ENCODE measurements at places on chromosomes 6 and 20.

DNA sequence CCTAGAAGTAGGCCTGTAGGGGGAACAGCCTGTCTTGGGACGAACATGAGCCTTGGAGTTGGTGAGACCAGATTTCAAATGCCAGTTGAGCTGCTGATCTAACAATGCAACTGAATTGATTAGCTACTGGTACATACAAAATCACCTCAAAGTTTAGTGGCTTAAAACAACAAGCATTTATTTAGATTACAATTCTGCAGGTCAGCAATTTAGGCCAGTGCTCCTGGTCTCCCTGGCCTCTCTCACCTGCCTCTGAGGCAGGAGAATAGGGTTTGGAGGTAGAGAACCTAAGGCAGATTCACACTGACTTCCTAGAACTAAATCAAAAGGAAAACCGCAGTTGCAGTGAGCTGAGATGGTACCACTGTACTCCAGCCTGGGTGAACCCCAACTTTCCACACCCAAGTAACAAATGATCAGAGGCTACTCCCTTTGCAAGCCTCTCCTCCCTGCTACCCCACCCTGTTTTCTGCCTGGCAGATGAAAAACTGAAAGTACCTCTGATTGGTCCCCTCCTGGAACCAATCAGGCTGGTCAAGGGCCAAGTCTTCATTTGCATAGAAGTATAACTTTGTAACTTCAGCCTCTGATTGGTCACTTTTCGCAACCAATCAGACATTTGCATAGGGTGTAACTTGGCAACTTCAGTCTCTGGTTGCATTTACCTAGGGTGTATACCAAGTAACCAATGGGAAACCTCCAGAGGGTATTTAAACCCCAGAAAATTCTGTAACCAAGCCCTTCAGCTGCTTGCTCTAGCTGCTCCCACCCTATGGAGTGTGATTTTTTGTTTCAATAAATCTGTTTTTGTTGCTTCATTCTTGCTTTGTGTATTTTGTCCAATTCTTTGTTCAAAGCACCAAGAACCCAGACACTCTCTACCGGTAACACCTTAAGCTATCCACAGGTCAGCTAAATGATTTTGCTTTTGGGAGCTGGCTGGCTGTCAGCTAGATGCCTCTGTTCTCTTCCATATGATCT lies 8.1 kb upstream of the UBR2 start:
- DNase-seq: no peak

- DNase-seq: no peak
Observed at GRCh38 chr20:25487975-25488374, 80.5 kb downstream of the GINS1 start.

GRCh38 chr6:168219804-168220203 lies 99.8 kb downstream of the DACT2 start:
- no peak for DNase-seq

DNA sequence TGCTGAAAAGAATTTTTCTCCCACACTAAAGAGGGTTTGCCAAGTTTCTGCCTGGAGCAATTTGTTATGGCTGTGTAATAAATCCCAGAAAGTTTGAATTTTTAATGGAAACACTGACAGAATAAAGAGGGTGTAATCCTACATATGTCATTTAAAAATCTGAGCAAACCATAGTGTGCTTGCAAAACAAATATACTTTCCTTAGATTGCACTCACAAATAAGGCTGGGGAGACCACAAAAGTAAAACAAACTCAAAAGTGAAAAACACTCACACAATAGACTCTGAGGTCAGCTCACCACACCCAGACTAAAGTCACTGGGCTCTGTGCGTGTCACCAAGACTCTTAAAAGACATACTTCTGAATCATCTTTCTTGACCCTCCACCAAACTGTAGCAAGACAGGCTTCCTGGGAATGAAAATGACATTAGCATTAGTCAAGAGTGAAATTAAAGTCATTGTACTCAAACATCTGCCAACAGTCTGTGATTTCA lies 4.8 kb upstream of the ATXN1 start:
- no peak for DNase-seq

- no peak for DNase-seq
Observed at GRCh38 chr6:138856654-138857053, 60.8 kb downstream of the ECT2L start.

GRCh38 chr6:168053086-168053956 lies 25.7 kb downstream of the FRMD1 start:
- DNase-seq: no peak

DNA sequence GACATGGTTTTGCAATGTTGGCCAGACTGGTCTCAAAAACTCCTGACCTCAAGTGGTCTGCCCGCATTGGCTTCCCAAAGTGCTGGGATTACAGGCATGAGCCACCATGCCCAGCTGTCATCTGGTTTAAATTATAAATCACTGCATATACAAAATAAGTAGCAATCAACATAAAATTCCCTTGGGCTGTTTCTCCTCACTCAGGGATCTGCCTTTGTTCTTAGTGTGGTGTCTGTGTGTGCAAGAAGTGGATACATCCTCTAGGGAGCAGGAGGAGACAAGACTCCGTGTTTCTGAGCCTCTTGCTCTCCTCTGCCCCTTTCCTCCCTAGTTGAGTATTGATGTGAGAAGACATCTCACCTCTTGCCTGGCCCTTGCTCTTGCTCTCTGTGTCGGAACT lies 65.2 kb upstream of the ADGRF4 start:
- no peak for DNase-seq

DNA sequence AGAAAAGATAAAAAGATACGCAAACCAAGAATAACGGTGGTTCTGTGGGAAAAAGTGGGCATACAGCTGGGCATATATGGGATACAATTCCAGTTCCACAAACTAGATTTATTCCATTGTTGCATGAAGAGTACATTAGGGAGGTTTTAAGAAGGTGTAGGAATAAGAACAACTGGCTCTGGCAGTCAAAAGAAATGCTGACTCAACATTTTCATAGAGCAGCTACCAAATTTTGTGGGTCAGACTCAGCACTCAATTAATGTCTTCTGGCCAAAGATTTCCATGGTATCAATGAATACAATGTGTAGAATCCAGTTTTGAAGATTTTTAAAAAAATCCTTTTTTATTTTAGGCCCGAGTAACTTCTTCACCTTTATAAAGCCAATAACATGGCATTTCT lies 40.2 kb downstream of the TP53INP2 start:
- DNase-seq: no peak

DNA sequence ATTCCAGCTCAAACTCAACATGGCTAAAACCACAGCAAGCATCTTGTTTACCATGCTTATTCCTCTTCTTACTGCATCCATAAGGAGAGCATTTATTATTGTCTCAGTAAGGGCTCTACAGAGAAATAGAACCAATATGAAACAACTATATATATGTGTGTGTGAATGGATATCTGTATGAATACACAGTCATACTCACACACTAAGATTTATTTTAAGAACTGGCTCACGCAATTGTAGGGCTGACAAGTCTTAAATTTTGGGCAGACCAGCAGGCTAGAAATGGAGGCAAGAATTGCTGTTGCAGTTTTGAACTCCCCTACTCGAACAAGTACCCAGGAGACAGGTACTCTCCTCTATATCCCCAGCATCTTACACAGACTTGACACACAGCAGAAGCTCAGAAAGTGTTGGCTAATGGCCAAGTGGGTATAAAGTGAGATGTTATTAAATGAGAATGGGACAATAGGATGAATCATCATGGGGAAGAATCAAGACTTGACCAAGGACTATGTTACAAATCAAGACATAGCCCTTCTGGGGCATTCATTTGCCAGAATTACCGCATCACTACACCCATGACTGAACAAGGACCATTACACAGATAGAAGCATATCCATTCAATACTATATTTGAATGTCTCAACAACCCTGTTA lies 13.0 kb downstream of the ZHX3 start:
- no peak for DNase-seq

DNA sequence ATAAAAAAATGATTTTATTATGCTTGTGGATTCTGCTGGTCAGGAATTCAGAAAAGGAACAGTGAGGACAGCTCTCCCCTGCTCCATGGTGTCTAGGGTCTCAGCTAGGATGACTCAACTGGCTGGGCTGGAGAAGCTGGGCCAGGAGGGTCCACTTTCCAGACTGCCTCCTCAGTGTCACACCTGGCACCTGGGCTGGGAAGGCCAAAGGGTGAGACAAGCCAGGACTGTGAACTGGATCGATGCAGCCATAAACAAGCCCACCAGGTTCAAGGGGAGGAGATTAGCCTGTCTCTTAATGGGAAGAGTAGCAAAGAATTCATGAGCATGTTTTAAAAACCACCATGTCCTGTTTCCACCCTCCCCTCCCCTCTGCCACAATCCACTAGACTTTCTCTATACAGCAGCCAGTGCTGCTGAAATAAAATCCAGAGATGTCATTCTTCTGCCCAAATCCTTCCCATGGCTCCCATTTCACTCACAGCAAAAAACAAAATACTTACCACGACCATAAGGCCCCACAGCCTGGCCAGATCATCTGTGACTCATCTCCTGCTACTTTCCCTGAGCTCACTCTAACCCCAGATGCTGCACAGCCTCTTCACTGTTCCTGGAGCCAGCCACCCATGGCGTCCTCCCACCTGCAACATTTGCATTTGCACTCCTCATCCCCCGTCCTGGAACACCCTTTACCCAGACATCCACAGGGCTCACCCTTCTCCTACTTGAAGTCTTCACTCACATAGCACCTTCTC lies 13.8 kb downstream of the SPTLC3 start:
- DNase-seq: no peak

GRCh38 chr6:82494367-82494766 lies 130.8 kb downstream of the TPBG start:
- no peak for DNase-seq

GRCh38 chr6:56154076-56154475 lies 93.3 kb downstream of the COL21A1 start:
- no peak for DNase-seq

- no peak for DNase-seq
Observed at GRCh38 chr6:49540614-49541013, 9.9 kb upstream of the C6orf141 start.

DNA sequence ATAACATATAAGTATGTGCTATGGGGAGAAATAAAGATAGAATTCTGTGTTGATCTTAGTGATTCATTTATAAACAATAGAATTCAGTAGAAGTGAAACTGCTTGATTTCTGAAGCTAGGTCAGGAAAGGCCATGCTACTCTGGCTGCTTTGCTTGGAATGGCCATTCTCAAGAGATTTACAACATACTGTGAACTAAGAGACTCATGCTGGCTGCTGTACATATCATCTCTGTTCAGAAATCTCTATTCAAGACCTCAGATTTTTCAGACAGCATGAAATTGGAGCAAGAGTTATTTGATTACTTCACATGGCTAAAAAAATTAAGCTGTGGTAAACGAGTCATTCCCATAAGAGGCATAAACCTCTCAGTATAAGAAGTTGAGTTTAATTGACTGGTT lies 662.6 kb downstream of the BCKDHB start:
- no peak for DNase-seq

- DNase-seq: no peak
Observed at GRCh38 chr6:135423649-135424128, 73.9 kb downstream of the AHI1 start.

GRCh38 chr6:83231146-83231545 lies 38.0 kb downstream of the RWDD2A start:
- no peak for DNase-seq

- no peak for DNase-seq
Observed at GRCh38 chr6:147447835-147448611, 60.5 kb upstream of the SAMD5 start.

- DNase-seq: no peak
Observed at GRCh38 chr20:52025938-52026337, 165.6 kb downstream of the ZFP64 start.

DNA sequence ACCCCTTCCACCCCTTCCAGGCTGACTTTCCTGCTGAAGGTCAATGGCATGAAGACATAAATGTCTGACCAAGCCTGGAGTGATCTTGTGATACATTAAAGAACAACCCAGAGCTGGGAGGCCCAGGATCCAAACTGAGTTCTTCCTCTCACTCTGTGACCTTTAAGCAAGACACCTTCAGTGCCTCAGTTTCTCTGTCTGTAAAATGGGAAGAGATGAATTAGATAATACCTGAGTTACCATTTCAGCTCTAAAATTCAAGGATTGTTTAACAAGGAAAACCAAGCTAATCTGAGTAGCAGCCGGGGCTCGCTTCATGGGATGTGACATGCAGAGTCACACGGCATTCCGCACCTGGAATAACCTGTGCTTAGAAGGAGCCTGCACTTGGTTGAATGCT lies 7.0 kb upstream of the NFATC2 start:
- no peak for DNase-seq

GRCh38 chr6:41728073-41728936 lies 7.1 kb downstream of the TFEB start:
- no peak for DNase-seq

DNA sequence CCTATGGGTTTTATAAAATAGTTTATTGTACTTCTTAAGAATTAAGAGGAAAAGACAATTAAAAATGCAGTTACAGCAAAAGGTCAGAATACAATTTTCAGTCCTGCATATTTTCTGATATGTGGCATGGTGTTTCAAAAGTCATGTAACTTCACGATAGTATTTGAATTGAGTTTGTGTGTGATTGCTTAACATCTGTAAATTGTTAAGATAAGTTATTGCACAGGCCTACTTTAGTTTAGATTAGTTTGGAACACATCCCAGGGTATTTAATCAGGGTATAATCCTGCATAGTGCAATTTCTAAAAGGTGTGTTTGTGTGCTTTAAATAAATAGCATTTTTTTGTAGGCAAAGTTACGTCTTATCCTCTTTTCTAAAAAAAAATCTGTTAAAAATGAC lies 289.6 kb downstream of the RIMS1 start:
- no peak for DNase-seq

- peak; percentile 82 for DNase-seq
Observed at GRCh38 chr6:143060354-143060805, 309 bp upstream of the AIG1 start.

DNA sequence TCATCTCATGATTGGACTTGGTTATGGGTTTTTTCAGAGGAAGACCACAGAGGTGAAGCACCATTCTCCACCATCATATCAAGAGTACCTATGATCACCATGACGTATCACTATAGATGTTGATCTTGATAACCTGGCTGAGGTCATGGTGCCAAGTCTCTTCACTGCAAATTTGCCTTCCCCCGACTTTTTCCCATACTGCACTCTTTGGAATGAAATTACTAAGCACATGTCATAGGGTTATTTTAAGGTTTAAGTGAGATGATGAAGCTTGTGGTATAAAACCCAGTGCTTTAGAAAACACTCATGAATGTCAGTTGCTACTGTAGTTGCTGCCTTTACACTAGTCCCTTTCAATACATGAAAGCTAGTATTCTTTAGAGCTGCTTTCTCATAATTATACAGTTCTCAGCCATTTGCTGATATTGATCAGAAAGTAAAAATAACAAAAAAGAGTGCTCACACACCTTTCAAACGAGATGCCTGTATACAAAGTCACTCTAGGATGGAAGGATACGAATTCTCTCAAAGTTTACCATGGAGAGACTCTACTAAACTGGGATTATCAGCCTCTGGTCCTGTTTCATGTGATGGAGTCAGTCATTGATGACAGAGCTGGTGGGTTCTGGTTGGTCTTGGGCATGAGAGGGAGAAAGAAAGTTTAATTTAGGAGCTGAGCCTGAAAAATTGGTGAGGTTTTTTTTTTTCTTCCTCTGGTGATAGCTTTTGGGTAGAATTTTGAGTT lies 228.1 kb downstream of the PRL start:
- DNase-seq: no peak

- DNase-seq: no peak
Observed at GRCh38 chr6:141421378-141421777, 711.3 kb upstream of the GJE1 start.

GRCh38 chr6:96235927-96236326 lies 220.2 kb downstream of the FUT9 start:
- no peak for DNase-seq

GRCh38 chr6:138805016-138805765 lies 9.3 kb downstream of the ECT2L start:
- DNase-seq: no peak

- DNase-seq: no peak
Observed at GRCh38 chr20:6558341-6558740, 209.1 kb upstream of the BMP2 start.

GRCh38 chr6:7147051-7147671 lies 39.4 kb downstream of the RREB1 start:
- no peak for DNase-seq

Measured in nucleus accumbens (tissue), 56 donors.